ENCODE measurements at places on chromosomes 11 and 22.

GRCh38 chr11:130510407-130511006 lies 62.1 kb downstream of the ADAMTS15 start:
- DNase-seq: no peak

GRCh38 chr11:120391292-120391691 lies 55.1 kb downstream of the ARHGEF12 start:
- DNase-seq: no peak

- no peak for DNase-seq
Observed at GRCh38 chr11:107018219-107018901, at the start of gene GUCY1A2. Gene GUCY1A2, minus strand, starts transcription at chr11:107018476. Its CDS starts 421 bp downstream, at chr11:107018055.

DNA sequence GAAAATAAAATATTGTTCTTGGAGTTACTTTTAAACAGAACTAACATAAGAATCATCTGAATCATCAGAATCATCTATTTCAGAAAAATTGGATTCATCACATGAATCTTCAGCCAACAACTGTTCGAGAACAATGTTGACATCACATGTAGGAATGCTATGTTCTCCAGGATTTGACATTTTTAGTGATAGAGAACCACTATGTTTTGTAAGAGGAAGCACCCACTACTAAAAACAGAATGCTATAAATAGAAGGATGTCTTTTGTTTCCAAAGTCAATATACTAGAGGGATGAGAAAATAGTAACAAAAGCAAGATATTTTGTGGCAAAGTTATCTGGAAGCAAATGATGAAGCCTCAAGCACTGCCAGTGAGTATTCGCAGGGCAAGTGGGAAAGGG lies 263.4 kb upstream of the DDI1 start:
- DNase-seq: peak; percentile 59

GRCh38 chr11:134008634-134009071 lies 51.9 kb upstream of the IGSF9B start:
- no peak for DNase-seq
